ENCODE measurements at places on chromosomes 1 and 21. TPM values are rescaled to one million over a fixed set of nuclear protein-coding genes. Genes with fewer than 3 reads are reported as not detected.

LYPD8 gene
- total RNA-seq = not detected

GUCA2B gene
- total RNA-seq = not detected

CRYBG2 gene
- total RNA-seq = not detected

SERPINC1 gene
- total RNA-seq = not detected

CRP gene
- not detected for total RNA-seq

AMIGO1 gene
- 0.36 TPM for total RNA-seq

LORICRIN gene
- not detected for total RNA-seq

GPR3 gene
- 0.32 TPM for total RNA-seq

IBA57 gene
- 8.1 TPM for total RNA-seq

HAPLN2 gene
- total RNA-seq = 2.3 TPM

ZNF648 gene
- total RNA-seq = not detected

Measured in cardiac atrium fibroblast (primary cell).